ENCODE measurements at places on chromosomes 4 and X.

DNA sequence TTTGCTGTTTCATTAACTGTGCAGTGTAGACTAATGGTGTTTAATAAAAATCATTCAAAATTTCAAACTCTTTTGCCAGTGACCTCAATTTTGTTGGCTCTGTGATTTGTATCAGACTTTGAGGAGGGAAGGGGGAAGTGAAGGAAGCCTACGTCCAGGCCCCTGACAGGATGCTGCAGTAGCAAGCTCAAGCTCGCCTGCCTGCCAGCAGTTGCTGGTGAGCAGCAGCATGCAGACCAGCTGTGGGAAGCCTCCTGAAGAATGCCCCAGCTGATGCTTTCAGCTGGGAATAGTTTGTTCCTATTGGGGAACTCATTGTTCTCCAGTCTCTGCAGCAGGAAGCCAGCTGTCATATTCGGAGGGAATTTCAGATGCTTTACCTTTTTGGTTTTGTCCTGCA lies 495.2 kb downstream of the AFF2 start:
- no peaks in the 10 kb centered on the region for H3K27me3 ChIP-seq
- no peak for DNase-seq
- no peak overlapping the region for H3K4me3 ChIP-seq
- H3K4me1 ChIP-seq = no peaks in the 10 kb centered on the region

DNA sequence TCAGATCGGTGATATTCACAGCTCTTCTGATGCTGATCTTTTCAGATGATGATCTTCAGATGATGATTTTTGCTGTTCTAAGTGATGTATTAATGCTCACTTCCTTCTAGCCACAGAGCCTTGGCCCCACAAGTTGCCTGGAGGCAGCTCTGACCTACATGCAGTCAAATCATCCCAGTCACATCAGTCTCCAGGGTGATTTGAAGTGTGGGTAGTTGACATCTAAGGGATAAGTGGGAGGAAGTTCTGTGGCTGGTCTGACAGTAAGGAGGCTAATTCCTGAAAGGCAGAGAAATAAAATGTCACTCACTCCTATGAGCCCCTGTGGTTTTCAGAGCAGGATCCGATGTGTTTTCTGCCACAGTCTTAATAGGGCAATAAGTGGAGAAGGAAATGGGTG lies 79.8 kb upstream of the RPL34 start:
- H3K27me3 ChIP-seq = no peaks in the 10 kb centered on the region
- H3K27ac ChIP-seq = no peak overlapping the region
- no peaks in the 10 kb centered on the region for H3K4me1 ChIP-seq

GRCh38 chr4:139767168-139767567 lies 101.5 kb downstream of the MGST2 start:
- no peak overlapping the region for H3K4me3 ChIP-seq
- peak overlapping the region; percentile 48 for H3K27ac ChIP-seq
- peaks cover 65% of the 10 kb centered on the region for H3K4me1 ChIP-seq

- H3K27ac ChIP-seq = peak overlapping the region; percentile 64
- no peaks in the 10 kb centered on the region for H3K27me3 ChIP-seq
- DNase-seq = peak; percentile 67
- H3K4me1 ChIP-seq = peaks cover 49% of the 10 kb centered on the region
- H3K4me3 ChIP-seq = peak overlapping the region; percentile 24
Observed at GRCh38 chr4:101191302-101192098, 155.8 kb downstream of the PPP3CA start.

DNA sequence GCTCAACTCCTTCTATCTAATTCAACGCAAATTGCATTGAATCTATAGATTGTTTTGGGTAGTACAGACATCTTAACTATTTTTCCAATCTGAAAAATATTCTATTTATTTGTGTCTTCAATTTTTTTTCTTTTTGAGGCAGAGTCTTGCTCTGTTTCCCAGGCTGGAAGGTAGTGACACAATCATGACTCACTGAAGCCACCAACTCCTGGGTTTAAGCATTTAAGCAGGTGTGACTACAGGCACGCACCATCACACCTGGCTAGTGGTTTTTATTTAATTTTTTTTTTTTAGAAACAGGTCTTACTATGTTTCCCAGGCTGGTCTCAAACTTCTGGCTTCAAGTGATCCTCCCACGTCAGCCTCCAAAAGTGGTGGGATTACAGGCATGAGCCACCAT lies 98.3 kb downstream of the GK start:
- H3K27me3 ChIP-seq = peaks cover 9% of the 10 kb centered on the region
- no peak for DNase-seq
- no peak overlapping the region for H3K4me3 ChIP-seq
- no peaks in the 10 kb centered on the region for H3K36me3 ChIP-seq
- H3K27ac ChIP-seq = no peak overlapping the region
- H3K4me1 ChIP-seq = no peaks in the 10 kb centered on the region

DNA sequence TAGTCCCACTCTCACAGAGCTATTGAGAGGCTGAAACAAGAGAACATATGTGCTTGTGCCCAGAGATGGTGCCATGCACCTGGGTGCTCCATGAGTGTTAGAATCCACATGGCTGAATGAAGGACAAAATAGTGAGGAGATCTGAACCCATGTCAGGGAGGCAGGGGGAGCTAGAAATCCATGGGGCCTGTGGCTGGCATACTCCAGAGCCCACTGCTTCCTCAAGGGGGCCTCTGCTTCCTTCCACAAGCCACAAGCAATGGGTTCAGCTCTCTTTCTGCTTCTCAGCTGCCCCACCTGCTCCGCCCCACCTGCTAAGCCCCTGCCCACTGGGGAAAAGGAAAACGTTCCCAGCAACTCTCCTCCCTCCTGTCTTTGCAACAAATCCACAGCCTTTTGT lies 46.1 kb downstream of the PJA1 start:
- H3K4me1 ChIP-seq = no peaks in the 10 kb centered on the region
- H3K4me3 ChIP-seq = no peak overlapping the region
- H3K27me3 ChIP-seq = peaks cover 23% of the 10 kb centered on the region
- no peak overlapping the region for H3K27ac ChIP-seq
- H3K36me3 ChIP-seq = no peaks in the 10 kb centered on the region

DNA sequence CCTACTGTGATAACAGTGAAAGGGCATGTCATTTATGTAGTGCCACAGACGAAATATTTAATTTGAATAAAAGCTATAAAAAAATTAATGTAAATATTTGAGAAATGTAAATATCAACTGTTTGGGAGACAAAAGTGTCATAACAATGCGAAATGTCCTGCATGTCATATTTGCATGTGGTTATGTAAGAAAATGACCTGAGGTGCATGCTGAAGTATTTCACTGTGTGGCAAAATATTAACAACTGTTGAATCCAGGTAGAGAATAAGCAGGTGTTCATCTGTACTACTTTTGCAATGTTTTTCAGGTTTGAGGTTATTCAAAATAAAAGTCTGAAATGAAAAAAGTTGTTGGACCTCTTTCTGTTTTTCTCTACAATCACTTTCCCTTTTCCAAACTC lies 30.9 kb downstream of the PROM1 start:
- peaks cover 16% of the 10 kb centered on the region for H3K4me1 ChIP-seq
- H3K27me3 ChIP-seq = no peaks in the 10 kb centered on the region
- no peak overlapping the region for H3K27ac ChIP-seq
- H3K36me3 ChIP-seq = no peaks in the 10 kb centered on the region

- no peak overlapping the region for H3K27ac ChIP-seq
- no peaks in the 10 kb centered on the region for H3K4me1 ChIP-seq
- H3K36me3 ChIP-seq = peaks cover 7% of the 10 kb centered on the region
- H3K27me3 ChIP-seq = no peaks in the 10 kb centered on the region
- no peak overlapping the region for H3K4me3 ChIP-seq
Observed at GRCh38 chrX:15838017-15838416, 16.6 kb downstream of the AP1S2 start.

GRCh38 chrX:140467211-140467610 lies 37.7 kb downstream of the SOX3 start:
- no peaks in the 10 kb centered on the region for H3K4me1 ChIP-seq
- H3K4me3 ChIP-seq = no peak overlapping the region

DNA sequence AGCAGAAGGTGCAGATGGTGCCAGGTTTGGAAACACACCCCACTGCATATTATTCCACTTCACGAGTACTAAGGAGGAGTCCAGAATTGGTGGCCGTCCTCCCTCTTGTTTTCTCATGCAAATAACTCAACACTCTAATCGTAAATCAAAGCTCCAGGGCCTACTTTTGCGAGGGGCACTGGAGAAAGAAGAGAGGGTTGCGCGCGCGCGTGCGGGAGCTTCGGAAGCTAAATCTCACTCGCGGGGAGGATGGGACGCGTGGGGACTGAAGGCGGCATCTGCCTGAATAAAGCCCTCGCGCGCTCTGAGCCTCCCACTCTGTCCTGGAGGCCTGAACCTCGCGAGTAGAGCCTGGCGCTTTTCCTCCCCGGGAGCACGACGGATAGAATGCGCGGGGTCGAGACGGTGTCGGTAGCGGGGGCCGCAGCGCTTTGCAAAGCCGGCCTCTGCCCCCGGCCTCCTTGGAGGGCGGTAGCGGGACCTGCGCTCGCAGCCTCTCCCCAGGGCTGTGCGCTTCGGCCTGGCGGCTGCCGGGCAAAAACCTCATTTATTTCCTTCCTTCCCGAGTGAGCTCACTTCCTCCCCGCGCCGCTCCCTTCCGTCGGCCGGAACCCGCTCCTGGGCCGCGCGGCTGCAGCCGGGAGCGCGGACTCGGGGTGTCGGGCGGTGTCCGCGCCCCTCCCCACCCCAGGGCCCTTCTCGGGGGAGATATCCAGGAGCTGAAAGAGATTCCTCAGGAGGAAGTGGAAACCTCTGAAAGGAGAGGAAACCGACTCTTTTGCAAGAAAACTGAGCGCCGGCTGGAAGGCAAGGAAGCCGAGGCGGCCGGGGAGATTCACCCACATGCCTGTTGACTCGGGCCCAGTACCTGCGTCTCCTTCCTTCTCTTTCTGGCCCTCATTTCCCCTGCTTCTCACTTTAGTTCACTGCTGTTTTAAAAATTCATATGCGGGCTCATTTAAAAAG lies 20.7 kb downstream of the HAND2 start:
- no peak overlapping the region for H3K27ac ChIP-seq
- no peaks in the 10 kb centered on the region for H3K4me1 ChIP-seq
- H3K4me3 ChIP-seq = peak overlapping the region; percentile 60
- H3K27me3 ChIP-seq = peaks cover 5% of the 10 kb centered on the region
- H3K36me3 ChIP-seq = no peaks in the 10 kb centered on the region

DNA sequence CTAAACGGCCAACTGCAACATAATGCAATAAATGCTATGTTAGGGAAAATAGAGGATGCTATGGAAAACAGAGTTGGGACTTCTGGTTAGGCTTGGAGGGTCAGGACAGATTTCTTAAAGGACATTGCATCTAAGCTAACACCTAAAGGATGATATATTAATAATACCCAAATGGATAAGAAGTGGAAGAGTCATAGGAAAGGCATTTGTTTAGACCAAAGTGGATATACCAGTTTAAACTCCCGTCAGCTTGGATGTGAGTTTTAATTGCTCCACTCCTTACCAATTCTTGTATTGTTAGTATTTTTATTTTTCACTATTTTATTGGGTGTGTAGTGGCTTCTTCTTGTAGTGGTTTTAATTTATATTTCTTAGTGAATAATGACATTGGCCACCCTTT lies 93.9 kb downstream of the PTPN13 start:
- H3K4me1 ChIP-seq = no peaks in the 10 kb centered on the region
- H3K36me3 ChIP-seq = no peaks in the 10 kb centered on the region
- H3K27me3 ChIP-seq = no peaks in the 10 kb centered on the region
- H3K4me3 ChIP-seq = no peak overlapping the region
- no peak for DNase-seq
- no peak overlapping the region for H3K27ac ChIP-seq

DNA sequence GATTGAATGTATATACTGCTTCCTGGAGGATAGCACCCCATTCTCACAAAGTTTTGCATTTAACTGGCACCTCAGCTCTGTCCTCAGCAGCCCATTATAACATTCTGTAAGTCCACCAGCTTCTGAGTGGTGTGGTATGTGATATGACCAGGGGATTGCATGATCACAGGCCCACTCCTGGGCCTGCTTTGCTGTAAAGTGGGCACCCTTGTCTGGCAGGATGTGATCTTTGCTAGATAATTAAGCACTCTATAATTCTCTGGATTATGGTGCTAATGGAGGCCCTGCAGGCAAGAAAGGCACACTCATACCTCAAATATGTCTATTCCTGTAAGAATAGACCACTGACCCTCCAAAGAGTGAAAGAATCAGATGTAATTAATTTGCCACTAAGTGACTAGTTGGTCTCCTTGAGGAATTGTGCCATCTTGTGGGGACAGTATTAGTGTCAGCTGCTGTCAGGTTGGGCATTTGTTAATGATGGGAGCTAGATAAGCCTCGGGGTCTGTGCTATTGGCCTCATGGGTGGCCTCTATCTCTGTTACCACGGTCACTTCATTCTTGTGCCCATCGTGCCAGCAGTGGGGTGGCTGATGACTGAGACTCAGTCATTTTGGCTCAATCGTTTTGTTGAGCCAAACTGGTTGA lies 2.2 kb upstream of the CFI start:
- DNase-seq = no peak
- no peaks in the 10 kb centered on the region for H3K36me3 ChIP-seq
- H3K27ac ChIP-seq = no peak overlapping the region
- no peaks in the 10 kb centered on the region for H3K27me3 ChIP-seq

GRCh38 chr4:12993923-12994322 lies 490.2 kb downstream of the RAB28 start:
- no peaks in the 10 kb centered on the region for H3K4me1 ChIP-seq
- no peaks in the 10 kb centered on the region for H3K27me3 ChIP-seq
- DNase-seq = no peak
- no peak overlapping the region for H3K4me3 ChIP-seq
- no peak overlapping the region for H3K27ac ChIP-seq

DNA sequence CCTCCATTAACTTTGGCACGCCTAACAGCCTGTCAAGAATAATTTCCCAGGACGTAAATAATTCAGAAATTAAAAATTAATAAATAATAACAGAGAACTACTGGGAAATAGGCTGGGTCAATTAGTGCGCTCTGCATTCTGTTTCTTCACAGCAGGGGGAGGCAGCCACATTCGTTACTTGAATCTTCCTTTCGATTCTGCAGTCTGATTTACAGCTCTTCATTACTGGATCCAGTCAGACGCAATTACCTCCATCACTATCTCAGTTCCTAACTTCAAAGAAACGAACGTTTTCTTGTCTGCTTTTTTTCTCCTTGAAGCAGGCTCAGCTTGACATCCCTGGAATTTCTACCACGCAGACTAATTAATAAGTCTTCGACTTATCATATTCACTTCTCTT lies 9.0 kb upstream of the RPL34 start:
- H3K27me3 ChIP-seq = no peaks in the 10 kb centered on the region
- no peaks in the 10 kb centered on the region for H3K4me1 ChIP-seq
- DNase-seq = no peak
- no peaks in the 10 kb centered on the region for H3K36me3 ChIP-seq

GRCh38 chr4:22192084-22192511 lies 243.5 kb upstream of the KCNIP4 start:
- no peaks in the 10 kb centered on the region for H3K27me3 ChIP-seq
- no peaks in the 10 kb centered on the region for H3K4me1 ChIP-seq
- no peak for DNase-seq
- no peak overlapping the region for H3K4me3 ChIP-seq

DNA sequence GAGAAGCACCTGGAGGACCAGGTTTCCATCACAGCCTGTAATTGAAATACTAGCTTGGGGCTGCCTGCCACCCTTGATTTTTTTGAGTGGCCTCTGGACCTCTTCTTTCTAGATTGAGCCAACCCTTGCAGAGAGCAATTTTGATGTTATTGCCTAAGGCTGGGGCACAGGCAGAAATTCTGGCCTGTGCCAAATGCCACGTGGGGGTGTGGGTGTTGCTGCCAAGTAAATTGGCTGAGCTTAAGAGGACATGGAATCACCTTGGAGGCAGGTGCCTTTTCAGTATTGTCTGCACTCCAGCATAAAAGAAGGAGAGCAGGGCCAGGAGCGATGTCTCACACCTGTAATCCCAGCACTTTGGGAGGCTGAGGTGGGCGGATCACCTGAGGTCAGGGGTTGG lies 286.1 kb upstream of the PRPS2 start:
- H3K4me3 ChIP-seq = no peak overlapping the region
- H3K36me3 ChIP-seq = no peaks in the 10 kb centered on the region
- no peaks in the 10 kb centered on the region for H3K27me3 ChIP-seq
- H3K4me1 ChIP-seq = no peaks in the 10 kb centered on the region
- no peak overlapping the region for H3K27ac ChIP-seq
- no peak for DNase-seq

Data from psoas muscle (tissue), 8 donors.